GF-D8 (cell line): ENCODE measurements at places on chromosomes 1 and 21.
A peak's percentile ranks its signal among the peaks of the same experiment; 100 is the strongest.

- DNase-seq, result no peak
Observed at GRCh38 chr21:14617040-14617393, 70.9 kb upstream of the SAMSN1 start.

GRCh38 chr1:154628121-154628405 is 20.1 kb upstream of the ADAR start:
- DNase-seq, result no peak

GRCh38 chr1:106266786-106267185 is 789.7 kb upstream of the PRMT6 start:
- DNase-seq, result no peak

DNA sequence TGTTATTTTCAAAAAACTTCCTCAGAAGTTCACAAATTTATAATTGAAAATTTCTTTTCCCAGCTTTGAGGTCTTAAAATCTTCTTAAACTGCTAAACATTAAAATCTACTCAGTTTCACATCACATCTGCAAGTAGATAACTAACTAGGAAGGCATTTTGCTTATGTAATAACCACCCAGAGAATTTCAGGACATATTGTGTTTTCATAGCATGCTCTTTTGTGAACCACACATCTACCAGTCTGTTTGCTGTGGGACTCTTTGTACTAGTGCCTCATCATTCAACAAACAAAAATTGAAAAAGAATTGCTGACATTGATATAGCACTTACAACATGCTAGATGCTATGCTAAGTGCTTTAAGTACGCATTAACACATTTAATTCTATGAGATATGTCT is 31.6 kb upstream of the C1orf146 start:
- DNase-seq, result no peak

DNA sequence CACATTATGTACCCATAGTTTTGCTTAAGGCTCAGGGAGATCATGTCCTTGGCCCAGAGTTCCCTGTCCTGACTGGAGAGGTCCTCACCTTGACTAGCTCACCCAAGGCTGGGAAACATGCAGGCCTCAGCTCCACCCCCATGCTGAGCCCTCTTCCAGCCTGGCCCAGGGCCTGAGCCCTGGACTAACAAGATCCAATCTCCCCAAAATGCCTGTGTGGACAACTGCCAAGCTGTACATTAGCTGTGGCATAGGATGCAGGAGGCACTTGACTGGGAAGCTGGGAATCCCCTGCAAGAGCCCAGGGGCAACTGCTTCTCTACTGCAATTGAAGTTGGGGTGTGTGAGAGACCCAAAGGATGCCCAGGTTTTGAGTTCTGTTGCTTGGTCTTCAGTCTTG is 2.1 kb downstream of the LINGO4 start:
- DNase-seq, result no peak

DNA sequence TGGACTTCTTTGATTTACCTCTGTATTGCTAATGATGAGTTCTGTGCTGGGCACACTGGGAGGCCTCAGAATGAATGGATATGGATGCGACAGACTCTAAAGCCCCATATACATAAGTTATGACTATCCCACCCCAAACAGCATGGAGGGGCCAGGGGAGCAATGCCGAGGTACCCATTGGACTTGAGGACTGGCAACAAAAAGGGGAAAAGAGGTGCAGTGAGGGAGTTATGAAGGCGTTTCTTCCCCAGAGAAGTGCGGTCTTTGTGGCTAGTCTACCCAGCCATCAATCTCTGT is 15.2 kb upstream of the CDCA8 start:
- no peak for DNase-seq

DNA sequence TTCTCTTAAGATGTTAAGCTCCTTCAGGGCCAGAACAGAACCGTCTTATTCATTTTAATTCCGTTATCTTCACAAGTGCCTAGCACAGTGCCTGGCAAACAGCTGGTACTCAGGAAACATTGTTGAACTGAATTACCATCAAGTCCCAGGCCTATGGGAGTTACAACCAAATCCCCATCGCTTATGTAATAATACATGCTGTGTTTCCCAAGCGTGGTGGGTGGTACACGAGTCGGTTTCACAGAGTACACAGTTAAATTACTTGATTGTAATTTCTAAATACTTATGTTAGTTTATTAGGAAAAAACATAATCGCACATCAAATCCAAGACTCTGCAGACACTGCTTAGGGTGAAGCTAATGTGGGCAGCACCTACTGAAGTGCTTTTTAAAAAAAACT is 1.0 kb downstream of the ANGEL2 start:
- peak; percentile 19 for DNase-seq

GRCh38 chr21:20329636-20330035 is 668.6 kb upstream of the NCAM2 start:
- DNase-seq, result no peak

DNA sequence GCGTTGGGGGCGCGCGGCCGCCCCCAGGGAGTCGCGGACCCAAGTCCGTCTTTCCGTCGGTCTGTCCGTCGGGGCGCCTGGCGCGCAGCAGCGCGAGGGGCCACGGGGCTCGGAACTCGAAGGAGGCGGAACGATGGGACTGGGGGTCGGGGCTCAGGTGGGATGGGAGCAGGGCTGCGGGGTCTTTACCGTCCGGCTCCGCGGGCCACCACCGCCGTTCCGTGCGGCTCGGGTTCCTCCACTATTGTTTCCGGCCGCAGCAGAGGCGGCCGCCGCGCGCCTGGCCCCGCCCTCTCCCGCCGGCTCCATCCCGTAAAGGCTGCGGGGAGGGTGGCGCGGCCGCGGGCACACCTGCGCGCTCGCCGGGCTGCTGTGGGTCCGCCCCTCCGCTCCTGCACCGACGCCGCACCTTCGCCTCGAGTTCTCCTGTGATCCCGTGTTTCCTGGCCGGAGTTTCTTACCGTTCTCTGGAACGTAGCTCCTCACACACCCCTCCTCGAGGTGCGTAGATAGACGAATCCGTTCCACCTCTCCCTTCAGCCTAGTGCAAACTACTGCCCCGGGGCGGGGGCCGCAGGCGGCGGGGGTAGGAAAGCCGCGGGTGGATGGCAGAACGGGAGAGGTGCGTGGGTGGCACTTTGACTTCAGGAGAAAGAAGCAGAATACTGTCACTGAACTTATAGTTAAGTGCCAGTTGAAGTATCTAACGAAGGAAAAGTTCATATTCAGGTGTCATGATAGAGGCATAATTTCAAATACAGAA is at the start of gene C21orf91:
C21orf91 (minus strand) TSS at position 243 of the 763 bp plus-strand sequence. CDS start 1,038 bp downstream, outside the sequence.
- peak; percentile 74 for DNase-seq

GRCh38 chr1:71618766-71619530 is 538.1 kb upstream of the ZRANB2 start:
- DNase-seq, result no peak

- DNase-seq, result peak; percentile 10
Observed at GRCh38 chr1:48617252-48617651, 145.2 kb upstream of the SPATA6 start.

- DNase-seq, result no peak
Observed at GRCh38 chr1:112358798-112359408, 37.1 kb upstream of the CTTNBP2NL start.

DNA sequence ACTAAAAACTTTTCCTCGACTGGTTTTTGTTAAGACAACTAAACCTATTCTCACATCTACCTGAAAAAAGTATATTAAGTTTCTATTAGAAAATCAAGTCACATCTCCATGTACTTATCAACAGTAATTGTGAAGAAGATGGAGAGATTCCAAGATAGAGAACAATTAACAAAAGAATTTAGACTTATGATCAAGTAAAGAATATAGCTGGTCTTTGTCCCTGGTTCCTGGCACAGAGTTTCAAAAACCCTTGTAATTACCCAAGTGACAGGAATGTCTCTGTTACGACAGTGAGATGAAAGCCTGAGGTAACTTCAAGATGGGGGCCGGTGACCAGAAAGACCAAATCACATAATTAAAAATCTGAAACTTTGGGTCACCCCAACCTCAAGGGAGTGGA is 91.6 kb downstream of the ASH1L start:
- no peak for DNase-seq

DNA sequence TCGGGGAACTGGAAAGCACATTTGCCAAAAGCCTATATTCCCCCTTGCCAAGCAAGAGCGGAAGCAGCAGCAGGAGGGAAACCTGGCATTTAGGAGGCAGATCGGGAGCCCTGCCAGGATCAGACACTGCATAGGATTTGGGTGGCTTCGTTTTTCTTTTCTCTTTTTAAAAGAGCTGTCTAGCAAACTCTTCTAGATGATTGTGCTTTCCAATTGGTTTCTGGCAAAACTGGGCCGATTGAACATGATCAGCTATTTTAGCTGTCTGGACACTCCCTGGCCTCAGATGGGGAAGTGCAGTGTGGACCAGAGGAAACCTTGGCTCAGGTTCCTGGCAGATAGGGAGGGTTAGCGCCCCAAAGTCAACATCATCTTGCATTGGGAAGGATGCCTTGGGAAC is 414.0 kb upstream of the KAZN start:
- no peak for DNase-seq

DNA sequence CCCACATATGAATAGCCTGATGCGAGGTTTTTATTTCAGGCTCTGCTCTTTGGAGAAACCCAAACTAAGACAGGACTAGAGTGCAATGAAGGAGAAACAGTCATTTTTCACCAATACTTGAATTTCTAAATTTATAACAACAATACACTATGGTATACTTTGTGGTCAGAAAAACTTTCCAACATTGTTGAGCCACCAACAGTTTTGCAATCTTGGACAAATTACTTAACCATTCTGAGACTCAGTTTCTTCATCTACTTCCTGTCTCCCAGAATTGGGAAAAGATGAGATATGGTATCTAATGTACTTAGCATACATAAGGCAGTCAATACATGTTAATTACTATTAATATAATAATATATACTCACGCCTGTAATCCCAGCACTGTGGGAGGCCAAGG is 519.8 kb upstream of the PLXNA2 start:
- no peak for DNase-seq

DNA sequence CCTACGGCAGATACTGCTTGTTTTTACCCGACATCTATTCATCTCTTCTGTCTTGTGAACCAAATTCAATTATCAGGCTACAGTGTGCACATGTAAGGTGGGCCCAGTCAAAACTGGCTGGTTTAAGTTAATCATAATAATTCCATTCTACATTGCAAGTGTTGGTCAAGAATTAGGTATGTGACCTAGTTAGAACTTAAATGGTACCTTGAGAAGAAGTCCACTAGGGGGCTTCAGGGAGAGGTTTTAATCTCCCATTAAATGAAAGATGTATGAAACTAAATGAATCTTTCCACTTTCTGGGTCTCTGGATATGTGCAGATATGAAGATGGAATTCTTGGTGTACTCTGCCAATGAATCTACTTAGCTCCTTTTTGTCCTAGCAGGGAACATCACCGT is 187.1 kb downstream of the CDC42BPA start:
- DNase-seq, result no peak

DNA sequence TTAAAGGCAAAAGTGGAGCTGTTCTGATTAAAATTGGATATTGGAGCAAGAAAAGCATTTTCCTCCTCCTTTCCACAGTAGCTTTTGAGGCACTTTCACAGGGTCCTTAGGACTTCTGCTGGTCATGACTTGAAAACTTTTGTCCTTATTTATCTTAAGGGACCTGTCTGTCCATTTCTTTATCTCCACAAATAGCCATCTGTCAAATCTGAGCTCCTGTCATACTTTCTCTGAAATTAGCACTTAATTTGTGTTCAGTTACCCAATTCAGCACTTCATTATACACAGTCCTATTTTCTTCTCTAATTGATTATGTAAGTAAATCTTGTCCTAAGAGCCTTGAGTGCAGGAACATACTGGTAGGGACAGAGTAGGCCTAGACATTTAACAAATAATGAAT is 9.8 kb downstream of the POU2F1 start:
- DNase-seq, result no peak

GRCh38 chr1:58879464-58879863 is 95.6 kb upstream of the JUN start:
- no peak for DNase-seq

- DNase-seq, result no peak
Observed at GRCh38 chr1:63327417-63328054, 5.2 kb downstream of the FOXD3 start.

GRCh38 chr1:50970931-50971582 is 1.0 kb downstream of the CDKN2C start:
- no peak for DNase-seq

GRCh38 chr21:42162831-42163510 is 56.0 kb upstream of the ABCG1 start:
- DNase-seq, result no peak

GRCh38 chr1:155981266-155982088 is 3.1 kb upstream of the ARHGEF2 start:
- peak; percentile 42 for DNase-seq

DNA sequence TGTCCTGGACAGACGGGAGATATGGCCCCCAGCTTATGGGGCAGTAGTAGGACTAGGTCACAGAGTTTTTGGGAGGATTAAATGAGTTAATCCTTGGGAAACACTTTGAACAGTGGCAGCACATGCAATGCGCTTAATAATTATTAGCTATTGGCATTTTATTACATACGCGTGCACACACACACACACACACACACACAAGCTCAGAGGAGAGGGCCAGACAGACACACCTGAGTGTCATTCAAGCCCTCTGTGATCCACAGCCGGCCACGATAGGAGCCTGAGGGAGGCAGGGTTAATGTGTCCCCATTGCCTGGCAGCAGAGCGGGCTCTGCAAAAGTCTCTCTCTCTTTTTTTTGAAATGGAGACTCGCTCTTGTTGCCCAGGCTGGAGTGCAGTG is 37.9 kb downstream of the EPHA2 start:
- no peak for DNase-seq

DNA sequence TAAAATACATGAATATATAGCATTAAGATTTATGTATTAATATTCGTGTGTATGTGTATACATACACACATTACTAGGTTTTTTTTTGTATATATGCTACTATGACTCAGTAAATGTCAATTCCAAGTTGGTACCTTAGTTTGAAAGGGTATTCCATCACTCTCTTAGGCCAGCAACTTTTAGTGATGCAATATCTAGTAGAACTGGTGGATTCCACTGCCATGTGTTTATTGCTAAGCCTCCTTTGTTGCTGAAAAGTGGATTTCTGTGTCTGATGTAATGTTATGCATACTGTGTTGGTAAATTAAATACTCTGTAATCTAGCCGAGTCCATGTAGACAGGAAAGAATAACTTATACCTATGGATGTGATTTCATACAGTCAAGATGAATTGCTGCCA is 16.9 kb upstream of the COL11A1 start:
- no peak for DNase-seq

- peak; percentile 59 for DNase-seq
Observed at GRCh38 chr1:24641646-24642151, 1.4 kb upstream of the SRRM1 start.

DNA sequence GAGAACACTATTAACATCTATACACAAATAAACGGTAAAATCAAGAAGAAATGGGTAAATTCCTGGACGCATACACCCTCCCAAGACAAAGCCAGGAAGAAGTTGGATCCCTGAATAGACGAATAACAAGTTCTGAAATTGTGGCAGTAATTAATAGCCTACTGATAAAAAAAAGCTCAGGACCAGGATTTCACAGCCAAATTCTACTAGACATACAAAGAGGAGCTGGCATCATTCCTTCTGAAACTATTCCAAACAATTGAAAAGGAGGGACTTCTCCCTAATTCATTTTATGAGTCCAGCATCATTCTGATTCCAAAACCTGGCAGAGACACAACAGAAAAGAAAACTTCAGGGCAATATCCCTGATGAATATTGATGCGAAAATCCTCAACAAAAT is 70.7 kb upstream of the FMO3 start:
- DNase-seq, result no peak
